ENCODE measurements at places on chromosomes 16 and 17.

DNA sequence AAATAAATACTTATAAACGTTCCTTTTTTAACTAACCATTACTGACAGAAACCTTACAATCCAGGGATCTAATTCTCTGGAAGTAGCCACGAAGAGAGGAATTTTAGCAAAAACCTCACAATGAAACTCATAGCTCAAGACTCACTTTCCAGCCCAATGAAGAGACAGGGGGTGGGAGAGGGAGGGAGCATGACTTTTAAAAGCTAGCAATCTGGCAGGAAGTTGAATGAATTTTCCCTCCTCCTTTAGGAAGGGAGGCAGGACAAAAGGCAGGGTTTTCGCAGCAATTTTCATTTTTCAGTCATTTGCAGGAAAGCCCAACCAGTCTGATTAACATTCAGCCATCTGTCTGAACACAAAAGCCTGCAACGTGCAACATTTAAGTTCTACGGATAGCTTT is 381.5 kb upstream of the PSMD7 start:
- no peak for DNase-seq

DNA sequence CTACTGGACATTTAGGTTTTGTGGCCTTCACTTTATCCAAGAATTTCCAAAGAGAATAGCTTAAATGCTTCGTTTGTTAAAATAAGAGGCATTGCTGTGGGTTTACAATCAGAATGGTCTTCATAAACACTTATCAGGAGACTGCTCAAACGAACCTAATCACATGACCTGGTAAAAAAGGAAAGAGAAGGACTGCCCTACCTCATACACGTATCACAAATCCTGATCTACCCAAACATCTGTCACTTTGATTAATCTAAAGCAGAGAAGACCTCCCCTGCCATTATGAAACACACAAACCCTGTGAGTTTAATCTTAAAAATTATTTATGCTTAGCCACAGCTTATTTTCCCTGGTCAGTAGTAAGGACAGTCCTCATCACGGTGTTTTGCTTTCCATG is 76.6 kb downstream of the PARN start:
- DNase-seq = no peak

DNA sequence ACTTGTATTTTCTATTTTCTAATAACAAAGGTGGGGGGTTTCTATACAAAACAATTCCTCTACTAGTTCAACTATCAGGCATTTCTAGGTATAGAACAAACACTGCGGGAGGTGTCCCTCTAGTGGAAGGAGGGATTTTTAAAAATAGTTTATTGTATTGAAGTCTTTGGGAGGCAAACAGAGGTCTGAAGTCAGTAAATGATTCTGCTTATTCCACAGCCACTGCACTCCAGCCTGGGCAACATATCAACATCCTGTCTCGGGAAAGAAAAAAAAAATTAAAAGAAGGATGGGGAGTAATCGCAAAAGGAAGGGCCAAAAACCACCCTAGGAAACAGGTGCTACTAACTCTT is 648 bp upstream of the ERCC4 start:
- DNase-seq = no peak

DNA sequence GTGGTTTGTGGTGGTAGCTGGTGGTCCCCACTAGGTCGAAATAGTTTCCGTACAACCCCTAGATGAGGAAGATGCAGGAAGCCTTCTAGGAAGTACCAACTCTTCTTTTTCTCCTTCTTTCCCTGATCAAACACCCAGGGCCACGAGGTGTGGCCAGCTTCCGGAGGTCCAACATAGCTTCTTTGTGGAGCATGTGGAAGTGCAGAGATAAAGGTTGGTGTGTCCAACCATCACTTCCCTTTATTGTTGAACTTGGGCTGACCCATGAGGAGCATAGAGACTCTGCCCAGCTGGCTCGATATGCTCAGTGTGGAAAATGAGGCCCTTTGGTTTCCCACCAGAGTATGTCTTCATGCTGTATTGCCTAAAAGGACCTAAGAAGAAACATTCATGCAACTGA is 6.3 kb upstream of the RGS9 start:
- no peak for DNase-seq

DNA sequence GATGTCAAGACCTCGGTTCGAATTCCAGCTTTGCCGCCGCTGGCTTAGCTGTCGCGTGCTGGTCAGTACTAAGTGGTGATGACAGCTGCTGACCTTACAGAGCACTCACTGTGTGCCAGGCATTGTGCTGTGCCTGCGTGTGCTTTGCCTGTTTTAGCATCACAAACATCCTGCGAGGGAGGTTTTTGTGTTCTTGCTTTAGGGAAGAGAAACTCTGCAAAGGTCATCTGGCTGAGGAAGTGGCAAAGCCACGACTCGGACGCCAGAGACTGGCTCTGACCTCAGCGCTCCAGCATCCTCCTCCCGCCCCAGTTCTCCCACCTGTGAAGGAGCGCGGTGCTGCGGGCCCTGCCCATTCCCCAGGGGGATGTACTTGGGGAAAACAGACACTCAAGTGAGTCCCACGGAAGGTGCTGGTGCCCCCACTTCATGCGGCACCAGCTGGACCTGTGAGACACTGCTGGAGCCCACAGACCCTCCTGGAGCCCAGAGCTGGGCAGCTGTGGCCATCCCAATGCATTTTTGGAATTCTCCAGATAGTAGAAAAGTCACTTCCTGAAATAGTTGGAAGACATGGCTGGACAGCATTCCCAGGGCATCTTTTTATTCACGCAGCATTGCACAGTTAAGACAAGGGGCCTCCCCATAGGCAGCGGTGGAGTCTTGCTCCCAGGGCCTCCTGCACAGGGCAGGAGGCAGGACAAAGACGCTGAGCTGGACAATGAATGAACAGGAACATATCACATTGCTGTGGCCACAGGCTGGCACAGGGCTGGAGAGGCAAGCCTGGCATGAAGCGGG is 20.0 kb upstream of the HERPUD1 start:
- DNase-seq = no peak

DNA sequence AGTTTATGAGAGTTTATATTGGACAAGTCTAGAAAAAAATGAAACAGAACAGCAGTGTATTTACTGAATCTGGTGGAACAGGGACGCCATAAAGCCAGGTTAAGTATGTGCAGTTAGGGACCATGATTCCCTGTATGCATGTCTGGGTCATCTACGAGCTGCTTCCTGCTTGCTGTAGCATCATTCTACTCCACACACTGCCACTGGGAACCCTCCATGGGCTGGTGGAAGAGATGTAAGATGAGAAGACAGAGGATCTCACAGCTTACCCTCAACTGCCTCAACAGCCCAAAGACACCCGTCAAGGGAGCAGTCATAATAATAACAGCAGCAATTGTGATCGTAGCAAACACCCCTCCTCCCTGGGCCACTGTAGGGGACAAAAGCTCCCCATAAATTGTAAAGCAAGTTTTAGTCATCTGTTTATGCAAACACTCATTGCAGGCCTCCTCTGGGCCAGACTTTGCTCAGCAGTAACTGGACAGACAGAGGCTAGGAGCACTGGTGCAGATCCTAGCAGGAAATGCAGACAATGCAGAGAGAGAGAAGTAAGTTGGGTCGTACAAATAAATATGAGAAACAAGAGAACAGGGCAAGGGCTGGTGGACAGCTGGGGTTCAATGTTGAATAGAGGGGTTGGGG is 188.0 kb downstream of the SOX9 start:
- no peak for DNase-seq

DNA sequence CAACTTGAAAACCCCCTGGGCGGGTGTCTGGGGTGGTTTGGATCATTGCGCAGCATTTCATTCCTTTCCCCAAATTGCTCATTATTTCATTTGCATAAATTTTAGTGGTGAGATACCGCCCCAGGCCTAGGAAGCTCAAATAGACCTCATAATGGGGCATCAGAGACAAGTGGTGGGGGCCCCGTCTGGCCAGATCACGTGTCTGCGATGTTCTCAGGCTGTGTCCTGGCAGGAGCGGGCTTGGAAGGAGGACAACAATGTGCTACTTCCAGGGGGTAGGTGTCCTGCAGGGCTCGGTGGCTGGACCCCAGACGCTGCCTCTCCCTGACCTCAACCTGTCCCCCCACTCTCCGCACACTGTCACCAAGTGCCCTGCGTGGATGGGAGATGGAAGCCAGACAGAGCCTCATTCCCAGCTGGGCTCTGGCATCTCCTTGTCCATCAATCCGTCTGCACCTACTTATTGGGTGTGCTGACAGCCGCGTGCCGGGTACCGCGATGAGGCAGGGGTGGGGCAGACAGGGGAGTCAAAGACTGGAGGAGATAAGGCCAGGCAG is 116.9 kb downstream of the NTN1 start:
- no peak for DNase-seq

GRCh38 chr17:77555741-77556291 is 402.7 kb upstream of the TNRC6C start:
- DNase-seq = no peak

DNA sequence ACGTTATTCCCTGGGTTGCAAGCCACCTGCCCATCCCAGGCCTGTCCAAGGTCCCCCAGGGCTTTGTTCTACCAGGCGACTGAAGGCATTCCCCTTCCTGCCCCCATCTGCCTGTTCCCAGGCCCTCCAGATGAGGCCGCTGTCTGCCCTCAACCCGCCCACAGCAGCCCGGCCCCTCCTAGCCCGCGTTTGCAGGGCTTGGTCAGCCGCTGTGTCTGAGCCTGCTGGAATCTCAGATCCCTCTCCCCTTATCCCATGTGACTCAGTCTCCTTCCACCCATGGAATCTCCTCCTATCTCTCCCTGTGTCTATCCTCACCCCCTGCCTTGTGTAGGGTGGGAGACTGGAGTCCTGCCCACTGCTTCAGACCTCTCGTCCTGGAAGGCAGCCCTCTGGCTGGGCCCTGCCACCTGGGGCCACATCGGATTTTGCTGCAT is 186.0 kb upstream of the TNRC6C start:
- DNase-seq = no peak

DNA sequence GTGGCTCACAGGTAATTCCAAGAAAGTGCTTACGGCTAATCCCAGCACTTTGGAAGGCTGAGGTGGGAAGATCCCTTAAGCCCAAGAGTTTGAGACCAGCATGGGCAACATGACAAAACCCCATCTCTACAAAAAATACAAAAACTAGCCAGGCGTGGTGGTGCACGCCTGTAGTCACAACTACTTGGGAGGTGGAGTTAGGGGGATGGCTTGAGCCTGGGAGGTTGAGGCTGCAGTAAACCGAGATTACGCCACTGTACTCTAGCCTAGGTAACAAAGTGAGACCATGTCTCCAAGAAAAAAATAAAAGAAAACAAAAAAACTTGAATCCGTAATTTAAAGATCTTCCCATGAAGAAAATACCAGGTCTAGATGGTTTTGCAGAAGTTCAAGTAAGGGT is 5.0 kb downstream of the ICAM2 start:
- DNase-seq = no peak

DNA sequence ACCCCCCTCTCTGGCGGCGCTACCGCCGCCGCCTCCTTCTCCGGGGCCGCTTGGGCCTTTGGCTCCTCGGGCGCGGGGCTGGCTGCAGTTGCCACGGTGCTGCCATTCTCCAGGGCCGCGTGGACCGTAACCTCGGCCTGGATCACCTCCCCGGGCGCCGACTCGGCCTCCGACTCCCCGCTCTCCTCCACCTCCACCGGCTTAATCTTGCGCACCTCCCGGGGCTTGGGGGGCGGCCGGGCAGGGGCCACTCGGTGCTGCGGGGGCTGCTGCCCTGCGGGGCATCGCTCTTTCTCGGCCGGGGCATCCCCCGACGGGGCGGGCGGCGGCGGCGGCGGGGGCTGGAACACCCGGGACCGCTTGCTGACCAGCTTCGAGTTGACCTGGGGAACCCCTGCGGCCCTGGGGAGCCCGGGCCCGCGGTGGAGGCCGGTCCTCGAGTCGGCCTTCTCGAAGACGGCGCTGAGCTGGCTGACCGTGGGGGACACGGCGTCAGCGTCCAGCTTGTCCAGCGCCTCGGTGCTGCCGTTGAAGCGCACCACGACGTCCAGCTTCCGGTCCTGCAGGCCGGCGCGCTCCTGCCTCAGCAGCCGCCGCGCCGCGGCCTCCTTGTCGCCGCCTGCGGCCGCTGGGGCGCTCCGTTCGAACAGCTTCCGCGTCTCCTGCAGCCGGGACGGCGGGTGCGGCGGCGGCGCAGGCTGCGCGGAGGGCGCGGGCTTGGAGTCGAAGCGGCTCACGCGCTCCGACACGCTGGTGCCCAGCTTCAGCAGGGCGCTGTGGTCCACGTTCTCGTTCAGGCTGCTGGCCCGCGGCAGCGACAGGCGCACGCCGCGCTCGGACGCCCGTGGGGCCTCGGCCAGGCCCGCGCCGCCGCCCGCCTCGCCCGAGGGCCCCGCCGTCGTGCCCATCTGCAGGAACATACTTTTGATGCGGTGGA is 792 bp downstream of the PPP1R9B start:
- DNase-seq = no peak

- no peak for DNase-seq
Observed at GRCh38 chr16:67519242-67519641, 9.4 kb upstream of the RIPOR1 start.

GRCh38 chr17:21300601-21301571 is 16.4 kb downstream of the MAP2K3 start:
- DNase-seq = no peak

GRCh38 chr17:50487213-50488096 is 8.8 kb downstream of the RSAD1 start:
- peak; percentile 47 for DNase-seq

GRCh38 chr17:79188048-79188447 is 113.4 kb downstream of the ENGASE start:
- no peak for DNase-seq

DNA sequence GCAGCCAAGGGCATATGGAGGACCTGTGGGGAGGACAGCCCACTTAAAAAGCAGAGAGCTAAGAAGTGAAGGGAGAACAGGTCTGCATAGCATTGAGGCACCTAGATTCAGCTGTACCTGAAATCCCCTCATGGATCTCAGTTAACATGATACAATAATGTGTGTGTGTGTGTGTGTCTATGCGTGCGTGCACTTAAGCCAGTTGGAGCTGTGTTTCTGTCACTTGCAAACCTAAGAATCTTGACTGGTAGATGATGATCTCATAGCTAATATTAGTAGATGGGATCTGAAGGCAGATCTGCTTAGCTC is 1.7 kb upstream of the ITPRIPL2 start:
- no peak for DNase-seq

DNA sequence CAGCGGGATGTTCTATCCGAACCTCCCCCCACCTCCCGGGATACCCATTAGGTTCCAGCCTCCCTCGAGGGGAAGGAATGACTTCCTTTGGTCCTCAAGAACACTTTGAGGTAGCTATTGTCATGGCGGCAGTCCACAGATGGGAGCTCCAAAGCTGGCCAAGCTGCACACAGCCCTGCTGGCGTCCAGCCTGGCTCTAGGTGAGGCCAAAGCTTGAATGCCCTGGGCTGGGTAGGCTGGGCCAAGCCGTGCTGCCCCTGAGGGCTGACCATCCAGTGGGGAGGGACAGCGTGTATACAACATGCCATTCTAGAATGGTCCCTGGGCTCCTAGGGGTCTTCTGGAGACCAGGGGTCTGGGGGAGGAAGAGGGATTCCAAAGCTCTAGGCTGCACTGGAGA is 43.5 kb downstream of the PEMT start:
- no peak for DNase-seq

DNA sequence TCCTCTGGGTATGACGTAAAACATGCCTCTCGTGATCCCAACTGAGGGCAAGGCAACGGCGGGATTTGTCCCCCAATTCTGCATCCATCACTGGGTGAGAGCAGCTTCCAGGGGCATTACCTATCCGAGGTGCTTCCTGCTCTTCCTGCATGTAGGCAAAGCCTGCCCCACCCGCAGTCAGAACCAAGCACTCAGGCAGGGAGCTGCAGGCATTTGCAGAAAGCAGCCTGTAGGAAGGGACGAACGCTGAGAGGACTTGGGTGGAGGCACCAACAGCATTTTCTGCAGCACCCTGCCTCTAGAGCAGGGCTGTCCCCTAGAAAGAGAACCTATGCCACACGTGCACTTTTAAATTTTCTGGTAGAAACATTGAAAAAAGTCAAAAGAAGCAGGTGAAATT is 5.5 kb downstream of the BCO1 start:
- no peak for DNase-seq

GRCh38 chr16:30112197-30113030 is 923 bp downstream of the GDPD3 start:
- no peak for DNase-seq
